ENCODE measurements at places on chromosomes 4 and X.
A peak's percentile ranks its signal among the peaks of the same experiment; 100 is the strongest.

DNA sequence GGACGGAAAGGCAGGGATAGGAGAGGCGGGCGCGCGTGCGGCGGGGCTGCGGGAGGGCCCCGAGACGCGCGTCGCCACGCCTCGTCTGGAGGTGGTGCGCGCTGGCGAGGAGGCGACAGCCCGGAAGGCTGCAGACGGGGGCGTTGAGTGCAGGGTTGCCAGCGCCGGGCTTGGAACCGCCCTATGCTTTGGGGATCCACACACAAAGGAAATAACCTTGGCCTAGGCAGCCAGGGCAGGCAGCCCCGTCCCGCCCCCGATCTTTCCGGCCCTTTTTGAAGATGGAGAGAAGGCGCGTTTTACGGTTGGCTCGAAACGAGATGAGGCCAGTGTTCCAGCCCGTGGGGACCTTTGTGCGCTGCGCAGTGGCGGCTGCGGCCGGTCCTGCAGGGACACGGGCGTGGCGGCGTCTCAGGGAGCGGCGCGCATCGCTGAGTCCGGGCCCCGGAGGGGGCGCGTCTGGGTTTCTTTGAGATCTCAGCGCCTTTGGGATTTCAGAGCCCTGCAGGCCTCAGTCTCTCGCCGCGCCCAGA is 50.8 kb upstream of the TRIM2 start:
- peak; percentile 66 for DNase-seq

GRCh38 chr4:52296341-52296740 is 245.2 kb downstream of the SPATA18 start:
- no peak for DNase-seq

DNA sequence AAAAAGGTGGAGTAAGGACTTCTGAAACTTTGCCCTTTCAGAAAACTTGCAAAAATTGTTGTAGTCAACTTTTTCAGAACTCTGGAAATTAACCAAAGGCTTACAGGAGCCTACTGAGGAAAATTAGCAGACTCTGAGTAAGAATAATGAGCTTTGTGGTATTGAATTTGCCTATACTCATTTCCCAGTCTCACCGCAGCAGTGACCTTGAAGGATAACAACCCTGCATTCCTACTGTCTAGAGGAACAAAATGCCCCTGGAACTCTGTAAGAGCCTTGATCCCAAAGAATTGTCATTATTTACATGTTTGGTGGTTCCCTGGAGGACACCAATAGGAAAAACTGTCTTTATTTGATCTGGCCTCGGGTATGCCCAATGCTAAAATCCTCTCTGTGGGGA is 57.9 kb downstream of the MND1 start:
- DNase-seq: no peak

DNA sequence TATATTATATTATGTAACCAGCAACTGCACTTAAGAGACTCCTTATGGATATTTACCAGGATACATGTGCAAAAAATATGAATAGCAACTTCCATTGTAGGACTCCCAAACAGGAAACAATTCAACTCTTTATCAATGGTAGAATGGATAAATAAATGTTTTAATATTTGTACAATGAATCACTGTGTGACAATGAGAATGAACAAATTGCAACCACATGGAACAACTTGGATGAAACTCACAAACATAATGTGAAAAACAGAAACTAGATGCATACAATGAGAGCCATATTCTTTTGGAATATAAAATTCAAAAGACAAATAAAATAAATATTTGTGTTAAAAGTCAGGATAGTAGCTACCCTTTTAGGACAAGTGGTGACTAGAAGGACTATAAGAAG is 1015.7 kb downstream of the TECRL start:
- no peak for DNase-seq

DNA sequence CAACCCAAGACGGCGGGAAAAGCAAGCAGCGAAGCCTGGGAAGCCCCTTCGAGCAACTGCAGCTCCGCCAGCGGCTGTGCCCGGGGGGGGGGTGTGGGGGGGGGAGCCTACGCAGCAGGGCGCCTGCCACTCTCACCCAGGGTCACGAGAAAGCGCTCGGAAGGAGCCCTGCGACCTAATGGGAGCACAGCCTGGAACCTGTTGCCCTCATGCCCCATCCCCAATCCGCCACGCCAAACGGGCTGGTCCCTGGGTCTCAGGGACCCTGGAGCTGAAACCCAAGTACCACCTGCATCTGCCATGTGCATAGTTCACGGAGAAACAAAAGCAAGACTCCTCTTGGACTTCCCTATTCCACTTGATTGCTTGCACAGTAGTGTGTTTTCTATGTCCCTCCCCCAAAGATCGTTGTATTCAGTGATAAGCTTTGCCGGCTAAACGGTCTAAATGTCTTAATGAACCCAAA is 359 bp upstream of the GAB3 start:
- no peak for DNase-seq

DNA sequence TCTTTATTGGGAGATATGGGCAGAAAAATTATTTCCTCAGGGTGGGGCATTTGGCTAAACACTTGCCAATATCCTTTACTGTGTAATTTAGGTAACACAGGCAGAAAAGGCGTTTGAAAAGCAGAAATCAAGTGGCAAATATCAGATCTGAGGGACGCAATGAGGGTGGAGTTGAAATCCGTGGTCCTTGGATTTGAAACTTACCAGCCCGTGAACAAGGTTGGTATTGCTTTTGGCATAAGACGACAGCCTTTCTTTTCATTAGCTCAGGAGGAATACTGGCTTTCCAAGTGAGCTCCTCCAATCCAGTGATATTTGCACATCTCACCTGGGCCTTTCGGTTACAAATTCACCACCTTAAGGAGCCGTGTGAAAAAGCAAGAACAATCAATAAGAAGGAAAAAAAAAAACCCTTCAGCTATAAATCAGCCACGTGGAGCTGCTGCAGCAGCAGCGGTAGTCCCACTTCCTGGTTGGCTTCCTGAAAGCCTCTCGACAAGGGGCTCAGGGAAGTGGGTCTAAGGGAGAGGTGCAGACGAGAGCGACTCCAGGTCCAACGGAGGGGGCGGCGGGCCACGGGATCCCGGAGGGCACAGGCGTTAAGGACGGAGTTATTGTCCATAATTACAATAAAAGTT is 734 bp upstream of the GALNT7 start:
- peak; percentile 37 for DNase-seq

- no peak for DNase-seq
These were observed 55.7 kb upstream of the TMEM33 start for GRCh38 chr4:41879552-41879951.

DNA sequence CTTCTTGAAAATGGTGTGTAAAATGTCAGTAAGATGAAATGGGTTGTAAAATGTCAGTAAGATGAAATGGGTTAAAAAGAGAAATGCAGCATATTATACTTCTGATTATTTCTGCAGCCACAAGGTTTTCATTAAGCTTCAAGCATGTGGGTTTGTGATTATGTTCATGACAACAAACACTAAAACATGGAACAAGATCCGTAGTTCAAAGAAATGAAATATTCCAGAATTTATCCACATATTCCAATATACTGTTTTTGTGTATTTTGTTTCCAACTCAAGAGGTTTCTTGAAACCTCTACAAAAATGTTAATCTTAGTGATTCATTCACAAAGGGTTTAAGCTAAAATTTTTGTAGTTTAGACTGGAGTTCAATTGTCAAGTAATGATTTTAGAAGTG is 84.0 kb downstream of the ADAMTS3 start:
- no peak for DNase-seq
